ENCODE measurements at places on chromosomes 5 and 9.

DNA sequence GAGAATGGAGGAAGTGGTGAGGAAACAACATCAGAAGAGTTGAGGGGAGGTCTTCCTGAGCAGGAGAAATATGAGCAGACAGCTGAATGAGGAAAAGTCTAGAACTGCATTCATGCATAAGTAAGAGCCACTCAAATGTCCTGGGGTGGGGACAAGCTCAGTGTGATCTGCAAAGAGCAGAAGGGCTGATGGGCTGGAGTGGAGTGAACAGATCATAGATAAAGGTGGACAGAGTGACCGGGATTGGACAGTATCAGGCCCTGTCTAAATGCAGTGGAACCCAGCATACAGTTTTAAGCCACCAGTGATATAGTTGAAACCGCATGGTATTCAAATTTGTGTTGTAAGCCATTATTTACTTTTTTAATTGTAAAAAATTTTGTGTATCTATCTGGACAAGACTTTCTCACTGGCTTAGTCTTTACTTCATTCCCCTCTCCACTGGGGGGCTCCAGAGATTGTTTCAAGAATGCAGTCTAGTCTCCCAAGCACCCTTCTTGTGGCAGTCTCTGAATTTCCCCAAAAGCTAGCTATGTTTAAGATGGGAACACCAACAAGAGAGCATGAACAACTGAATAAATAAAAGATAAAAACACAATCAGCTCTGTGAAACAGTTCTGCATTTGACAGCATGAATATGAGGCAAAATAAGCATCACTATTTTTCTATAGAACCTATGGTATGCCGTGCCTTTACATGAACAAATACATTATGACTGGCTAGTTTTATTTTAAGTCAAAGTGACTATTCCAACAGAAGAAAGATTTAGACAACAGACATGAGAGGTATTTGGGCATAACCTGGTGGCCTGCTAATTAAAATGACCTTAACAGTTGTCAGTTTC, 10.7 kb upstream of the STK32A start:
- no peak for DNase-seq

- DNase-seq = peak; percentile 82
Measured at GRCh38 chr9:35829084-35829763, at the start of gene TMEM8B. Gene TMEM8B (plus strand): TSS chr9:35829228. CDS start chr9:35829448, 220 bp downstream.

DNA sequence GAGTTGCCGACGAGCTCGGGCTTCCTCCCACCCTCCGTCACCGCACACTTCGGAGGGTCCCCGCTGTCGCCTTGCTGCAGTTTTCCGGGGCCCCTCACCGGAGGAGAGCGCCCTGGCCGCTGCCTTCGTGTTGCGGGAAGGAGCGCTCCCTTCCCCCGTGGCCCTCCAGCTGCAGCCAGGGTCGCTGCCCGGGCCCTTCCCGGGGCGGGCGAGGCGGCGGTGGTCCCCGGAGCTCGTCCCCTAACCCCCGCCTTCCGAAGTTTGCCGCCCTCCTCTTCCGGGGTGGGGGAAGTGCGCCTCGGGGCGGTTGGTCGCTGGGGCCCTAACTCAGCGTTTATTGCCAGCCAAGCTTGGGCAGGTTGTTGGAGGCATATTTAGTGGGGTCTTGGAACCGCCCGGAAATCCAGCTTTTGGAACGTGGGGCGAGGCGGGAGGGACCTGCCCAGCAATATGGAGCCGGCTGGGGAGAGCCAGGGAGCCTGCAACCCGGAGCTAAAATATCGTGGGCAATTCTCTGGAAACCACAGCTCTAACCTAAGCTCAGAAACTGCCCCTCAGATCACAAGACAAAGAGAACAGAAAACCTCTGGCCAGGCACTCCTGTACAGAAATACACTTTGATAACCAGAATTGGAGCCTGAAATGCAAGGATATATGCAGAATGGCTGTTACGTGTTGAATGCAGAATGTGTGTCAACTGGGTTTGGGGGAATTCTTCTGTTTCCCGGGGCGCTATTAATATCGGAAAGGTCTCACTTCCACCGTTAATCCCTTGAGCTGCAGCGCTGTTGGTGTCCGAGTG, 890 bp downstream of the PIK3R1 start:
- peak; percentile 31 for DNase-seq

GRCh38 chr5:111548992-111549649, 36.8 kb upstream of the STARD4 start:
- DNase-seq = no peak

GRCh38 chr5:32283539-32284377, 29.0 kb downstream of the MTMR12 start:
- no peak for DNase-seq

GRCh38 chr9:2655411-2655901, 33.9 kb downstream of the VLDLR start:
- DNase-seq = no peak

- no peak for DNase-seq
Measured at GRCh38 chr5:187617-188451, 3.5 kb upstream of the LRRC14B start.

DNA sequence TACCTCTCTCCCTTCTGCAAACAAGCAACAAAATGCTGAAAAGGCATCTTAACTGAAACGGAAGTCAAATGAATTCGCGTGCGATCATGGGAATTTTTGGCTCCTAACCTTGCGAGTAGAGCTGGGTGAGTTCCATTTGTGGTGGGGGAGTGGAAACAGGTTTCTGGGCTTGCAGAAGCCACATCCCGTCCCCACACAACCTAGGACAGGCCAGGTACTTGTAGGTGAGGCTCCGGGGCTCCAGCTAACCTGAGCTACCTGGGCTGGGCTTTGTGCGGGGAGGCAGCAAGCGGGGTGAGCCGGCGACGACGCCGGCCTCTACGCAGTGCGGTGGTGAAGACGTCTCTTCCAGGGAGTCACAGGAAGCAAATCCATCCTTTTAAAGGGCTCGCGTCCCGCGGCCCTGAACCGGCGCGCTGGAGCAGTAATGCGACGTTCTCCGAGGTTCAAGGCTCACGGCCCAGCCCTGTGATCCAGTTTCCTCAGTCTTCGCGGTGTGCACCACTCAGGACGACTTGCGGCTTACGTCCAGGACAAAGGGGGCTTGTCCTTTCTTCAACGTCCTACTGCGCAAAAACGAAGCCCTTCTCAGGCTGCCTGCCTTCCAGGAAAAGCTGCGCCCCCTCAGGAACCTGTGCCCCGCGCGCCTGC, 567 bp upstream of the SPIN1 start:
- peak; percentile 4 for DNase-seq

DNA sequence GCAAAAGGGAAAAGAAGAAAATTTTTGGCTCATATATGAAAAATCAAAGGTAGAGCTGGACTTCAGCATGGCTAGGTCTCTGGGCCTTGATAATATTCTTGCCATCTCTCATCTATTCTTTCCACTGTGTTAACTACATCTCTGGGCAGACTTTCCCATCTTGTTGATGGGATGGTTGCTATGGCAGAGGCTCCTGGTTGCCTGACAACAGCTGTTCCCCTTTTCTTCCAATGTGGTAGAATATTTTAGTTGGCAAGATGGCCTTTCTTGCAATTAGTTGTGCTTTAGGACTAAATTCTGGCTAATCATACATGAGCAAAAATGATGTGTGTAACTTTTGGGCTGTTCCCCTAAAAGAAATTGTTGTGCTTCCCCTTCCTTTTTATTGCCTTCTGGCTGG, 40.2 kb upstream of the ARAP3 start:
- DNase-seq = no peak

DNA sequence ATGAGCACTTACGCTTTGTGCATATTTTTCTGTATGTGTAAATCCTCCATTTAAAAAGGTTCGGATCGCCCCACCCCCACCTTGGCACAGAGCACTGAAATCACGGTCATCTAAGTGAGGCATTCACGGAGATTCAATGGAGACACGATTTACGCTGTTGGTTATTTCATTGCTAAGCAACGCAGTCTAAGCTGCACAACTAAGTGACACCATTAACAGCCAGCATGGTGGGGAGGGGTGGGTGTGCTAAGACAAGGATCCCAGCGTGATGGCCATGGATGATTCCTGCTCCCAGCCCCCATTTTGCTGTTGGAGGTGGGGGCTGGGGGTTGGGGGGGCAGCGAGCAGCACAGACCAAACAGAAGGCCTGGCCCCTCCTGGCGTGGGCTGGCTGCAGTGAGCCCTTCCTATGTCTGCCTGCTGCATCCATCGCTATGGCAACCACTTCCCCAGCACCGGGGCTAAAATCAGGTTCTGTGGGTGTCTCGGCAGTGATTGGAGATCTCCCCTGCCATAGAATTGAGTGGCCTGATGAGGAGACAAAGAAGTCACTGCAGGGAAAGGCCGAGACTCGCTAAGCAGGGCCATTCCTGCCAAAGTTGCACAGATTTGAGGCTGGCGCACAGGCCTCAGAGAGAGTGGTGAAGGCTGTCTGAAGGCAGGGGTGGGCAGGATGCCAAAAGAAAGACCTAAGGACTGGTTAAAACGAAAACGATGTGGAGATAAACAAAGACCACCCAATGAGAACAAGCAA, 14.3 kb upstream of the MARCHF6 start:
- no peak for DNase-seq

GRCh38 chr9:86368871-86369521, 14.8 kb upstream of the TUT7 start:
- no peak for DNase-seq

GRCh38 chr5:176559683-176560082, 10.5 kb downstream of the CDHR2 start:
- no peak for DNase-seq

DNA sequence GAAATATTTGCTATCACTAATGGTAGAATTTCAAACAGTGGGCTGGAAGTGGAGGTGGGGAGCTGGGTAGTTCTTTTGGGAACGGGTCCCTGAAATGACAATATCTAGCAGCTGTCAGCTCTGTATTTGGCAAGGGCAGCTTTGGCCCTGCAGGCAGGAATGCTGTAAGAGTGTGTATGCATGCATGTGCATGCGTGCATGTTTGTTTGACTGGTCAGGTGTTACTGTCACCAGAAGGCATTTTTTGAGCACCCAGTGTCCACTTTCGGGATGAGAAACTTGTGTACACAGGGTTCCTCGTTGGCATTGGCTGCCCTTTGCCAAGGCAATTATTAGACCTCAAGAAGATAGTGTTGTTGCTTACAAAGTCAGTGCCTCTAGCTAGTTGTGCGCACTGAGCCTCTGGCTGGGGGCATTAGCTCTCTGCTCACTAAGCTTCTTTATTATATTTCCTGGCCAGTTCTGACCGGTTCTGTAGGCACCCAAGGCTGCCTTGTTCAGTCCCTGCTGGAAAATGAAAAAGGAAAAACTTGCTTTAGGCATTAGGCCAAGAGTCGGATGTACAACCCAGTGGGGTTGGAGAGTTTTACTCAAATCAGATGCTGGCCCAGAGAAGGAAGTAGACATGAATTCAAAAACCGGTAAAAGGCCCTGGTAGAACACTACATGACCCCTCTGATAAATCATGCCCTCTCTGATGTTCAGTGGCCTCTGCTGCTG, 2.0 kb downstream of the CYFIP2 start:
- no peak for DNase-seq

- no peak for DNase-seq
Measured at GRCh38 chr5:32539981-32540845, 45.1 kb upstream of the SUB1 start.

GRCh38 chr5:135222771-135223170, 176.3 kb downstream of the MACROH2A1 start:
- DNase-seq = no peak

DNA sequence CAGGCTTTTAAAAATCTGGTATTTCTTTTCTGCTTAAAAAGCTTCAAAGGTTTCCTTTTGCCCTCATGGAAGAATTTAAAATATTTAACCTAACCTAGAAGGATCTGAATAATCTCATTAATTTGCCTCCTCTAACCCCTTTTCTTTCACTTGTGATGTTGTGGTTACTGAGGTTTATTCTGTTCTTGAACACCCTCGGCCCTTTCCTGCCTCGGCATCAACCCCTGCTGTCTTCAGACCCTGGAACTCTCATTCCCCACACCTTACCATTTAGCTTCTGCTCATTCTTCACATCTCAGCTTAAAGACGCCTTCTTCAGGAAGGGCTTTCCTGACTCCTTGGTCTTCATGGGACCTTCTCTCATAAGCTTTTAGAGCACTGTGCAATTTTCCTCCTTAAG, 131.4 kb upstream of the MAN2A1 start:
- no peak for DNase-seq

DNA sequence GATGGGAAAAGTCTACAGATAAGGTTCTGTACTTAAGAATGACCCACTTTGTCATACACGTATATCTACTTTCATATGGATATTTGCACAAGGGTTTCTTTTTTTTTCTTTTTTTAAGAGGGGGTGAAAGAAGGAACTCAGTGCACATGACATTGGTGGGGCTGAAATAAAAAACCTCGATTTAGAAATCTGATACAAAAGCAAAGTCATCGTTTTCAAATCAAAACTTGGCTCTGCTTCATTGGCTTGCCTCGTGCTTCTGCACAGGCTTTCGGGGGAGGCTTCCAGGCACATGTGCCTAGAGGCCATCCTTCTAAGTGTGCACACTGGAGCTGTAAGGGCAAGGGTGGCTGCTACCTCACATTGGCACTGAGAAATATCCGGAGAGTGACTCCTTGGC, 31.1 kb downstream of the PTTG1 start:
- no peak for DNase-seq

GRCh38 chr5:3827624-3828023, 232.0 kb downstream of the IRX1 start:
- DNase-seq = no peak

- no peak for DNase-seq
Measured at GRCh38 chr9:4933861-4934260, 51.2 kb upstream of the JAK2 start.

DNA sequence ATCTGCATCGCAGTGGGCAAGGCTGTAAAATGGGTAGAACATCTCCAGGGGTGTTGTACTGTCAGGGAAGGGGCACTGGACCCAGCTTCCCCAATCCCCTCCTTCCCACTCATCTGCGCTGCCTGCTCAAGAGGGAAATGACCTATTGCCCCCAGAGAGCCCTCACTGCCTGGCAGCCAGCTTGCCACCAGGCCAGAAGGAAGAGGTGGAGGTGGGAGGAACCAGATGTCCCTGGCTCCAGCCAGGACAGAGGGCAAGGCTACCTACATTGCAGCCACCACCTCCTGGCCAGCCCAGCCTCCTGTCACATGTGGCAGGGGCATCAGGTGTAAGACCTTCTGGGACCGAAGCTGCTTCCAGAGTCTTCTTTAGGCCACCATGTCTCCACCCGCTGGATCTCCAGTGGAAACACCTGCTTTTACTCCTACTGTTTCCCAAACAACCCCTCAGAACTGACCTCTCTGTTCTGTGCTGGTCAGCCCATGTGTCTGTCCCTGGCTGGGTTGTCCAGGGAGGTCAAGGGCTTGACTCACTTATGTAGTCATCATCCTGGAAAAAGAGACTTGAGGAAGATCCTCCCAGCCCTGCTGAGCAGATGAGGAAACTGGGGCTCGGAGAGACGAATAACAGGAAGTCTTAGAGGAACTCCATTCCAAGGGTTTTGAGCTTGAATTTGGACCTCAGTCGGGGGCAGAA, 42.3 kb downstream of the JADE2 start:
- no peak for DNase-seq
